ENCODE measurements at places on chromosomes 4 and X.

- no peak for DNase-seq
Measured at GRCh38 chr4:170139764-170140163, 50.0 kb upstream of the AADAT start.

DNA sequence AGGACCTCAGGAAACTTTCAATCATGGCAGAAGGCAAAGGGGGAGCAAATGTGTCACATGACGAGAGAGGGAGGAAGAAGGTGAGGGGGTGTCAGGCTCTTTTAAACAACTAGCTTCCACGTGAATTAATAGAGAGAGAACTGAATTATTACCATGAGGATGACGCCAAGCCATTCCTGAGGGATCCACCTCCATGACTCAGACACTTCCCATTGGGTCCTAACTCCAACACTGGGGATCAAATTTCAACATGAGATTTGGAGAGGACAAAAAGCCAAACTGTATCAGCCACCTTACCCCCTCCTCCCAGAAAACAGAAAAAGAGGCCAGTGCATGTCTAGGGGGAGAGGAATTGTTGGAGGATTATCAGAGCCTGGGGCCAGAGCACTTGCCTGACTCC, 40.4 kb upstream of the LAS1L start:
- no peak for DNase-seq

GRCh38 chrX:41350976-41351569, 17.1 kb downstream of the DDX3X start:
- DNase-seq = no peak

DNA sequence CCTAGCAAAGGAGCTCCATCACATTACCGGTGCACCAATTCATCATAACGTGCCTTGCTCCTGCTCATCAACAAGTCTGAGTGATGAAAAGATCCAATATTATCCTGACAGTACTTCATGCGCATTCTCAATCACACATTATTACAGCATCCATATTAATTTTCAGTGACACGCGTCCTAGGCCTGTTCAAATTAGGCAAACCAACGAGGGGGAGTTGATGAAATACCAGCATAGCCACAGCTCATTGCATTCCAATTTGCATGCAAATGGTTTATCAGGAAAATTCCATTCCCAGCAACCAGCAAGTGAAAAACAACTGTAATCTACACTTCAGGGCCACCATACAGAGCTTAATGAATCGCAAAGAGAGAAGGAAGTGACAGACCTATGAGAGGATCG, 236.9 kb downstream of the DCLK2 start:
- DNase-seq = no peak

GRCh38 chr4:92299152-92299551, 4.6 kb upstream of the GRID2 start:
- DNase-seq = no peak

DNA sequence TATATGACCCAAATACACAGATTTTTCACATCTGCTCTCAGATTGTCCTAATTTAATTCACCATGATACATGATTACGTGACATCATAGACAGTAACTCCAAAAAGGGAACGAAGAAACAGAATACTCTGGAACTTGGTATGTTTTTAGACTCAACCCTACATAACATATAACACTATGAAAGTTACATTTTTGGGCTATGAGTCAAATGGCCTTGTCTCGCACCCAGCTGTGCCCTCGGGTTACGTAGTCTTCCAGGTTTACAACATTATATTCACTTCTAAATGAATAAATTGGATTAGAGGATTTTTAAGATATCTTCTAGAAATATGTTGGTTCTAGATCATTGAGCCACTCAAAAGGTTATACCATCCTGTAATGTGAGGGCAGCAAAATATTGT, 2089.6 kb upstream of the TENM3 start:
- no peak for DNase-seq

DNA sequence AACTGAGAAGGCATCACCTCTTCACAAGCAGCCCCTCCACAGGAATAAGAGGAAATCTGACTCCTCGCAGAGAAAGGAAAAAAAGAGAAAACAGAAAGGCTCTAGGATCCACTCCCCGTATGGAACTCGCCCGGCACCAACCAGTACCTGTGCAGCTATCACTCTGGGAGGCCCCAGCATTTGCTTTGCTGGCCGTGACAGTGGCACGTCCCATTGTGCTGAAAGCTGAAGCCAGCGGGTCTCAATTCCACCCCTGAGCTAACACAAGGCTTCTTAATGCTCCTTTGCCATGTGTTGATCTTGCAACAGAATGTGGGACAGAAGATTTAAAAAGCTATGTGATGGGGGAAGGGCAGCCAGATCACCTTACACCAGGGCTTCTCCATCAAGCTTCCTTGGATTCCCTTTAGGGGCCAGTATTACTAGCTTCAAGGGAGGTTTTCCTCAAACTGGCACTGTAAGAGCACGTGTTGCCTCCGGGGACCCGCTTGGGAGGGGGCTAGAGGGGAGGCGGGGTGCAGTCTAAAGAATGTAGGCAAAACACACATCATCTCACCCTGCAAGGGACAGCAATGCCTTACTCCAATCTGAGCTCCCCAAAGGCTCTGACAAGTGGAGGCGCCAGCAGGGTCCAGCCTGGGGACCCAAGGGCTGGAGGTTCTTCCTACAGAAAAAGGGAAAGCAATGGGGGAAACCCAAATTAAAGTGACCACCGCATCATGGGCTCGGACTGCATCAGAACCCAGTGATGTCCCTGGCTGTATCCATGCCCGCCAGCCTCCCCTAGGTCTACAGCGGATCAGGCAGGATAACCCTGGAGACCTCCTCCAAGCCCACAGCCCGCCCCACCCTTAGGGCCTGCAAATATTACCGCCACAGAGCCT, 1.2 kb downstream of the USP46 start:
- no peak for DNase-seq

DNA sequence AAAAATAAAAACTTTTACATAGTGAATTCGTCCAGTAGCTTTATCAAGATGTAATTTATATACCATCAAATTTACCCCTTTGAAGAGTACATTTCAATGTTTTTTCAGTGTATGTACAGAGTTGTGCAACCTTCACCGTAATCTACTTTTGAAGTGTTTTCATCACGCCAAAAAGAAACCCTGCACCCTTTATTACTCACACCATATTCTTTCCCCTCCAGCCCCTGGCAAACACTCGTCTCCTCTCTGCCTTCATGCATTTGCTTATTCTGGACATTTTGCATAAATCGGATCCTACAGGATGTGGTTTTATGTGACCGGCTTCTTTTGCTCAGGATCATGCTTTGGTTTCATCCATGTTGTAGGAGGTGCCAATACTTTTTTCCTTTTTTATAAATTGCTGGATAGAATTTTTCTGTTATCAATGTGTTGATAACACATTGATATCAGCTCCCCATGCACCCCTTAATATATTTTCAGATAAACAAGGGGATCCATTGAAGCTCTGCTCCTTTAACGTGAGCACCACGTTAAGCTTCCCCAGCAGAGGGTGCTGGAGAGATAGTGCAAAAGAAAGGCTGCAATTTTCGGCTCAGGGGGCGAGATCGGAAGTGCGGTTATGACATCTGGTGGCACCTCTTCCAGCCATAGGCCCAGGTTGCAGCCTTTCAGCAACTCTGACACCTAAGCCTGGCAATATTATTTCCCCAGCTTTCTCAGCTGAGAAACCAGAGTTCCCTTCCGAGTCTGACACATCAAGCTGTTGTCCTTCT, 100.1 kb upstream of the VCX3B start:
- DNase-seq = no peak

- no peak for DNase-seq
Measured at GRCh38 chrX:133846311-133846710, 139.1 kb downstream of the GPC3 start.

GRCh38 chrX:276581-277201, 4.5 kb upstream of the PLCXD1 start:
- DNase-seq = peak; percentile 49

GRCh38 chr4:2266181-2266580, 4.3 kb upstream of the MXD4 start:
- no peak for DNase-seq

GRCh38 chr4:154399259-154399974, 92.2 kb downstream of the DCHS2 start:
- DNase-seq = no peak

GRCh38 chr4:69760455-69760854, at the start of gene SULT1B1:
SULT1B1 (minus strand) TSS chr4:69760620; CDS start chr4:69755217, 5,403 bp downstream.
- no peak for DNase-seq

- no peak for DNase-seq
Measured at GRCh38 chr4:1187182-1187581, 14.8 kb upstream of the SPON2 start.

GRCh38 chrX:46251755-46252154, 293.5 kb downstream of the ZNF674 start:
- no peak for DNase-seq

- DNase-seq = no peak
Measured at GRCh38 chr4:160019936-160020335, 917.1 kb downstream of the RAPGEF2 start.

GRCh38 chr4:1684506-1685234, 557 bp upstream of the FAM53A start:
- DNase-seq = no peak

GRCh38 chr4:91028228-91028627, 901.0 kb downstream of the CCSER1 start:
- no peak for DNase-seq

DNA sequence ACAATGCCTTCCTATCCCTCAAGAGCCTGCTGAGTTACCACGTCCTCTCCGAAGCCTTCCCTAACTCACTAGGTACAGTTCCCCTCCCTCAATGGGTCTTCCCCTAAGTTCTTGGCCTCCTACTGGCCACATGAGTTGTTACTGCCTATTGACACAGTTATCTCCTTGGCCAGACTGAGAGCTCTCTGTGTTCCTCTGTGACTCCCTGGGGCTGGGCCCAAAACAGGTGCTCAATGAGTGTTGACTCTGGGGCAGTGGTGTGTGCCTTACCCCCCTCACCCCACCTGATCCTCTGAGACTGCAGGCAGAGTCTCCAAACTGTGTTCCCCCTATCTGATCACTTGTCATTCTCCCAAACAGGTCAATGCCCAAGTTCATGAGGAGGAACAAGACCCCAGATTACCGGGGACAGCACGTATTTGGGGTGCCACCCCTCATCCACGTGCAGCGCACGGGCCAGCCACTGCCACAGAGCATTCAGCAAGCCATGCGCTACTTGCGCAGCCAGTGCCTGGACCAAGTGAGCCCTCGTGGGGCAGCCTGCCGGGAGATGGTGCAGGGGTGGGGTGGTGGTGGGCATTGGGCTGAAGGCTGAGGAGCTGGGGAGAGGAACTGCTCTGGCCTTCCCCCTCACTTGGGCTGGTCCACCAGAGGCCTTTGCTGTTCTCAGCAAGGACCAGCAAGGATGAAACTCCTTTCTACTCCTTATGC, 72.6 kb downstream of the STARD8 start:
- no peak for DNase-seq

DNA sequence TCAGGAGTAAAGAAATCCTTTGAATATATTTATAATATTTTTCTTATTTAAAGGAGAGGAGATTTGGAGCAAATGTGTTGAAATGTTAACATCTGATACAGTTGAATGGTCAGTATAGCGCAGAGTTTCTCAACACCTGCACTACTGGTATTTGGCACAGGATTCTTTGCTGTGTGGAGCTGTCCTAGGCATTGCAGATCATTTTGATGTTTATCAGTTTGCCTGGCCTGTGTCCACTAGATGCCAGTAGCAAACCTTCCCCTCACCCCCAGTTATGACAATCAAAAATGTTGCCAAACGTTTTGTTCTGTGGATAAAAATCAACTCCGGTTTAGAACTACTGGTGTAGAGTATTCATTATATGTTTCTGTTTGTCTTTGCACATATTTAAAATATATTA, 765.3 kb upstream of the SLIT2 start:
- no peak for DNase-seq

DNA sequence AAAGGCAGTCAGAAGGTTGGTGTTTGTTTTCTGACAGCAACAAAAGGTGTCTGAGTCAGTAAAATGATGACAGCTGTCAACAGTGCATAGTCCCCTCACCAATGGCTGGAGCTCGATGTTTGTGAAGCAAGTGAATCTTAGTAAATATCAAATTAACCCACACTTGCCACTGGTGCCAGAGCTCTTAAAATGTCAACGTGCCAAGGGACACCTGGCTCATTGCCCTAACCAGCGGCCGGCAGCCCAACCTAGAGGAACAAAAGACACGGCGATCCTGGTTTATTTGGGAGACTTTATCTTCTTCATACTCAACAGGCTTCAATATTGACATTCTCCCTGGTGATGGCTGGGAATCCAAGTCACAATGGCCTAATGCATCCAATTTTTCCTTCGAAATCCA, 143.4 kb downstream of the CPEB2 start:
- no peak for DNase-seq

GRCh38 chrX:134658002-134658759, at the start of gene PLAC1:
PLAC1 (minus strand) TSS chrX:134658471; CDS start chrX:134566682, 91,789 bp downstream.
- DNase-seq = no peak

- peak; percentile 43 for DNase-seq
Measured at GRCh38 chr4:43244688-43245382, 352.3 kb downstream of the GRXCR1 start.

- peak; percentile 26 for DNase-seq
Measured at GRCh38 chr4:145154573-145154972, 25.8 kb downstream of the OTUD4 start.

GRCh38 chr4:102037566-102037965, 247.0 kb downstream of the BANK1 start:
- DNase-seq = no peak

DNA sequence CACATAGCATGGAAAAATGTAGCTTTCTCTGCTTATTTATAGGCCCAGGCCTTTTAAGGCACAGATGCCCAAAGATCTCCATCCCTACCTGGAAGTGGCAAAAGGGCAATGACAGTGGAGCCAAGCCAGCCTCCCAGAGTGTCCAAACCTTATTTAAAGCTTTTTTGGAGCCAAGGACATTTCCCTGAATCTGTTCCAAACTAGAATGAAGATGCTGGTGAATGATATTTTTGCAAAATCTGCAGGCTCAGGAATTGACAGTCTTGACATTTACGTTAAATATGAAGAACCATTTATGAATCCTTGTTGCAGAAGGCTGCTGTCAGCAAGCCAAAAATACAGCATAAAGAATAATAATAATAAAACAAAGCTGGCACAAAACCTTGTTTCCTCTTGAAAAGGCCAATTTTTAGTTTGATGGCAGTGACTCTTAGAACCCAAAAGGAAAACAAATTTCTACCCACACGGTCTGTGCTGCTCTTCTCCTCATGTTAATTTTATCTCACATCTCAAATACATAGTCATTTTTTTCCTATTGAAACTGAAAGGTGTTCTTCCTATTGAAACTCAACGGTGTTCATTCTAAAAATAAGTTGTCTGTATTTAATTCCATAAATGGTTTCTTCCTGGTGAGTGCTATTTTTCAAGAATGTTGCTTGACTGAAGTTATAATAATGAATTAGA, 206.3 kb upstream of the TBL1X start:
- no peak for DNase-seq

DNA sequence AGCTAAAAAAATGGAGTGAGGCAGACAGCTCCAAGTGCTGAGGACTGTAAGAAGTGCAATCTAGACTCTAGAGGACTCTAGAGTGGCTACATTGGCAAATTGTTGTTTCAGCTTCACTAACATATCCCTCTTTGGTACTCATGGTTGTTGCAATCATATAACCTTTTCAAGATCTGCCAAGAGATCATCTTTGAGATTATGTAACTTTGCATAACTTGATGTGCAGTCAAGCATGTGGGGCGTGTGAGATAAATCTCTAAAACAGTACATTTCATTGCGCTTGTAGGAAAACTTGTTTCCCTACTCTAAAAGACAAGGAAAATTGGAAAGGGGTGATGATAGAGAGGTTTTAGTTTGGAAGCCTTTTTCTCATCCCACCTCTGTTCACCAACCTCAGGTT, 11.2 kb upstream of the BRS3 start:
- DNase-seq = no peak

GRCh38 chrX:19556202-19556601, 40.9 kb upstream of the MAP3K15 start:
- no peak for DNase-seq

- no peak for DNase-seq
Measured at GRCh38 chr4:45100956-45101818, 374.8 kb upstream of the GNPDA2 start.

GRCh38 chr4:4439782-4440181, 52.9 kb downstream of the NSG1 start:
- no peak for DNase-seq
